ENCODE measurements at places on chromosomes 5 and 9.

GRCh38 chr5:166509085-166509484 is 1782.4 kb upstream of the WWC1 start:
- DNase-seq, result no peak

DNA sequence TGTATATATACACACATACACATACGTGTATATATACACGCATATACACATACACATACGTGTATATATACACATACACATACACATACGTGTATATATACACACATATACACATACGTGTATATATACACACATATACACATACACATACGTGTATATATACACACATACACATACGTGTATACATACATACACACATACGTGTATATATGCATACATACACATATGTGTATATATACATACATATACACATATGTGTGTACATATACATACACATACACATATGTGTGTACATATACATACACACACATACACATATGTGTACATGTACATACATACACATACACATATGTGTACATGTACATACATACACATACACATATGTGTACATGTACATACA is 82.6 kb downstream of the SYK start:
- no peak for DNase-seq

DNA sequence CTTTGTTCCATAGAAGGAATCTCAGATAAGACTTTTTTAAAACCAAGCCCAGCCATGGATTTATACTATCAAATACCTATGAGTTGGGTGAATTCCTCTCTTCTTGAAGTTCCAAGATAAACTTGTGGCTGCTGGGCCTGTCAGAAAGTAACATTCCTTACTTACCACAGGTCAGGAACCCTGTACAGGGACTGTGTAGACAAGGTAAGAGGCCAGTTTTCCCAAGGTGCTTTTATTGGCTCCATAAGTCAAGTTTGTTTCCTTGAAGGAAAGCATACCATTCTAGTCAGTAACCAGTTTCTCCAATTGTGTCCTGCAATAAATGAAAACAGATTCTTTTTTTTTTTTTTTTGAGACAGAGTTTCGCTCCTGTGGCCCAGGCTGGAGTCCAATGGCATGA is 8.8 kb upstream of the CLTB start:
- DNase-seq, result no peak

DNA sequence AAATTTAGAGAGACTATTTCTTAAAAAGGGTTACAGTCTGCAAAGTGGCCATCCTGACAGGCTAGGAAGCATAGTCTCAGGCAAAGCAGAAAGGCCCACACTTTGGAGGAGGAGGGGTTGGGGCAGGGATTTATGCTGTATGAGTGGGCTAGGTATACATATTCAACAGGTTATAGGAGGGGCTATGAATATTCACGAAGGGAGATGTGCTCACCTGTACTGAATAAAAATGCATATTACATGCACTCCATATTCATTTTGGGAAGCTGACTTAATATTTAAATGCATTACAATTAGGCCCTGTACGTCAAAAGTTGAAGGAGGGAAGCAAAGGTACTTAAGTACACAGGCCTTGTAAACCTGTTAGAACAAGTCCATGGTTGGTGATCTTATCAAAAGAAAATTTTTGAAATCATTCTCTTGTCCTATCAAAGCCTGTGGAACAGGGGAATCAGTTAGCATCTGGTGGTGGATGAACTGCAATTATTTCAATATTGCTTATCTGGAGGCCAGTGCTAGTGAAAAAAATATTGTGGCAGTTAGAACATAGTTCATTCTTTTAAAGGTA is 1.6 kb downstream of the CENPP start:
- DNase-seq, result no peak

DNA sequence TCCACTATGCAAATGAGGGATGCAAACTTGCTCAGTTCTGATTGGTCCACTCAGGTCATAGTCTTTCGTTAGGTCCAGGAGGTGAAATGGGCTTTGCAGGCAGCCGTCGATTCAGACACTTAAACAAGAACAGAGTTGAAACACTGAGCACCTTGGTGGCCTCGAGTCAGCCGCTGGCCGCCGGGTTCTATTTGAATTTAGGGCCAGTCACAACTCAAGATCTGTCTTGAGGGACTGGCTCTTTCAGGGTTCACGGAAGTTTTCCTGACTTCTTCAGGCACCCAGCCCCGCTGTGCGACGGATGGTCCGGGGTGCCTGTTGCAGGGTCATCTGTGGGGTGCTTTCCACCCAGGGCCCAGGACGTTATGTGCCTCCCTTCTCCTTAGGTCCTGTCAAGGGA is 412.8 kb upstream of the IRX4 start:
- no peak for DNase-seq

DNA sequence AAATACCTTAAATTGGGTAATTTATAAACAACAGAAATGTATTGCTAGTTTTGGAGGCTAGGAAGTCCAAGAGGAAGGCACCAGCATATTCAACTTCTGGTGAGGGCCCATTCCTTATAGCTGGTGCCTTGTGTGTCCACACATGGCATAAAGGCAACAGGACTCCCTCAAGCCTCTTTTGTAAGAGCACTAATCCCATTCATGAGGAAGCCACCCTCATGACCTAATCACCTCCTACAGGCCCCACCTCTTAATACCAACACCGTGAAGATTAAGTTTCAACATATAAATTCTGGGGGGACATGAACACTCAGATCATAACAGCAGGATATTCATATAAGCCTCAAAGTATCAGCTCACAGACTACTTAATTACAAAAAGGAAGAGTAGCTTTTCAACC is 4.0 kb upstream of the PLAC8L1 start:
- DNase-seq, result no peak

DNA sequence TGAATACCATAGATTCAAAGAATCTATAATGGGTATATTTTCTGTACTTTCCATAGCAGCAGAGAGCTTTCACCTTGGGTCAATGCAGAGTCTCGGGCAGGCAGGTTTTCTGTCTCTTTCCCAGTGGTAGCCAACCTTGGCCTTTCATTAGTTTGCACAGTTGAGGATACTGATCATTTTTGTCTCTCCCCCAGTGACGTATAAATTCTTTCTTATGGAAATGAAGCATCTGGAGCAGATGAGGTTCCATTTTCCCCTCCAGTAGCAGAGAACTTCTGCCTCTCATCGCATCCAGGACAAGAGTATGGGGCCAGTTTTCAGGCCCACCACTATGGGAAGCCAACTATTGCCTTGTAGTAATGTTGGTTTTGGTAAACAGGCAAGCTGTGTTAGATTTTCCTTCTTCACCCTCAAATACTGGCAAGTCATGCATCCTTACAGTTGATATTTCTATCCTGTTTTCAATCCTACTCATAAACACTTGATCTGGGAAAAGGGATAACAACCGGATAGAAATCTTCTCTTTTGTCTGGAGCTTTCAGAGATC is 845.2 kb upstream of the CDH18 start:
- no peak for DNase-seq

DNA sequence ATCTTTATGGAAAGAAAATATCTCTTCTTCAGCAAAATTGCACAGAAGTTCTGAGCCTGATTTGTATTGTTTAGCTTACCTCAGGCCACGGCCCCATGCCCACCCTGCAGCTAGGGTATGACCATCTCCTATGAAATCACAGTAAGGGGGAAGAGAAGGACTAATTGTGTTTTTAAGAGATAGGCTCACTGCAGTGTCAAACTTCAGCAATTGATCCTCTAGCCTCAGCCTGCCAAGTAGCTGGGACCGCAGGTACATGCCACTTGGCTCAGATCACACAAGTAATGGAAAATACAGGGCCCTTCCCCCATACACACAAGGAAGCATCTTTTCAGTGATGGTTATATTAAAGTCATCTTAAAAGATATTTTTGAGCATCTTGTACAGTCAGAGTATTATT is 60.0 kb downstream of the DMAC1 start:
- no peak for DNase-seq

GRCh38 chr5:143025376-143025775 is 255.2 kb downstream of the ARHGAP26 start:
- no peak for DNase-seq

DNA sequence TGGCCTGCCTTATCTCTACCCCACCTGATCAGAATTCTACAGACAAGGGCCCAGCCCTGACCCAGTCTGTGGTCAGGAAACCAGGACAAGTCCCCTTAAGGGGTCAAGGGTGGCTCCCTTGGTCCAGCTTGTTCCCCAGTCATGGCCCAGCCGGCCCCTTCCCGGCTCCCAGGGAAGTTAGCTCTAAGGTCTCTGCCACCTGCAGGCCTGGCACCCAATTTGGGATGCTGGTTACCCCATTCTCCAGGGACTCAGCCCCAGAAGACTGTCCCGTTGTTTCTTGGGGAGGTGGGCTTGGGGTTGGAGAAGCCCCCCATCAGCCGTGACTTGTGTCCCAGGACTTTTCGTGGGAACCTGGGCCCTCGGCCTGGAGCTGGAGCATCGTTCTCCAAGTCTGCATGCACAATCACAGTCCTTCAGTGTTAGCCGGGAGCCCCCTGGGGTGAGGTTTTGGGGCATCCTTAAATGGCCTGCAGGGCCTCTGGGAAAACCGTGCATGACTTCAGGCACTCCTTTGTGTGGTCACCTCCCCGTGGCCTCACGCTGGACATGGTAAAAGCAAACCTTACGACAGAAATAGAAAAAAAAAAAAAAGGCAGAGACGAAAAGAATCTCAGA is 150.8 kb upstream of the PHYKPL start:
- DNase-seq, result no peak

DNA sequence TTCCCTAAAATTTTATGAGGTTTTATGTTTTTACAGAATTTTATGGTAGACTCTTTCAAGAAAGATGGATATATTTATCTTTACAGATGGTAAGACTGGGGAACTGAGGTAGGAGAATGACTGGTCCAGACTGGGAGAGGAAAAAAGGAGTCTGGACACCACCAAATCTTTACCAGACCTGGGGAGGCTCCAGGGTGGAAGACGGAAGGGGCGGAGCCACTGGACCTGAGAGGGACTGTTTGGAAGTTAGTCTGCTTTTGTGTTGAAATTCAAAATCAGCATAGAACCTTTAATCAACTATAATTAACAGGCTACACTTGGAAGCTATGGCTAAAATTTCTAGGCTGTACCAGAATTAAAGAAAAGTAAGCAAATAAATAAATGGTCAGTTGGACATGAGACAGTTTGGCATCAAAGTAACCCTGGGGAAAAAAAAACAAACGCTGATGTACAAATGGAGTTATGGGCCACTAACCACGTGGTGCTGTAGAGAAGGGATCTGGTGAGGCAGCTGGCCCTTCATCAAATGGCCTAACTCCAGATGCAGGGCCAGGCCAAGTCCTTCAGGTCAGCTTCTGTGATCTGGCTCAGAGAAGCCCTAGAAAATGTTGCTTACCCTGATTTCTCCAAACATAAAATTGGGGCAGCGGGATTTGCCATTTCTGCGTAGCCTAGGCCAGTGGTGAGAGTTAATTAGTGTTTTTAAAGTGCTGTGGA is 155.1 kb downstream of the ARSB start:
- no peak for DNase-seq

Measured in AG09319 (cell line).